ENCODE measurements at places on chromosomes 11 and 22.

- peak; percentile 18 for DNase-seq
These were observed 221.9 kb upstream of the TBCEL start for GRCh38 chr11:120801801-120802689.

- no peak for DNase-seq
These were observed 17.0 kb downstream of the FADS3 start for GRCh38 chr11:61874377-61874809.

DNA sequence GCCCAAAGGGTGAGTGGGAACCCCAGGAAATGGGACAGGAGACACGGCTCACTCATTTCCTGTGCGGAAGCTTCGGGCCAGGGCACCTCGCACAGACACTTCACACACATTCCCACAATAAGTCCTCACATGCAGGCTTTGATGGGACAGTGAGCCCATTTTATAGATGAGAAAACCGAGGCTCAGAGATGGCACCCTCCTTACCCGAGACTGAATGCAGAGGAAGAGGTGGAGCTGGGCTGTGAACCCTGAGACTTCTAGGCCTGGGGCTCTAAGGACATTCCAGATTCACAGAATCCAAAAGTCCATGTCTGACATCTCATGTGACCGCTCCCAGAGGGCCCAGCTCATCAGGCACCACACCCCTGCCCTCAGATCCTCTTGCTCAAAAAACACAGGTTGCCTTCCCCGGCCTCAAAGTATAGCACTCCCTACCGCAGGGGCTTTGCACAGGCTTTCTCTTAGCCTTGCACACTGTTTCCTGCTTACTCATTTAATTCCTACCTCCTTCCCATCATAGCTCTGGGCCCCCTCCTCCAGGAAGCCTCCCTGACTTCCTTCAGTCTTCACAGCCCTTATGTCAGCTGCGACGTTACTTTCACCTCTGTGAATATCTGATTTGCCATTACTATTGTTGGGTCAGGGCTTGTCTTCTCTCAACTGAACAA is 57.1 kb upstream of the TCF20 start:
- DNase-seq = no peak

- DNase-seq = no peak
These were observed 826.1 kb upstream of the CNTN5 start for GRCh38 chr11:98194611-98195010.

- DNase-seq = no peak
These were observed 51.7 kb downstream of the PPP2R1B start for GRCh38 chr11:111714522-111714921.

GRCh38 chr22:20749453-20749852 is 24.5 kb upstream of the SERPIND1 start:
- DNase-seq = no peak

DNA sequence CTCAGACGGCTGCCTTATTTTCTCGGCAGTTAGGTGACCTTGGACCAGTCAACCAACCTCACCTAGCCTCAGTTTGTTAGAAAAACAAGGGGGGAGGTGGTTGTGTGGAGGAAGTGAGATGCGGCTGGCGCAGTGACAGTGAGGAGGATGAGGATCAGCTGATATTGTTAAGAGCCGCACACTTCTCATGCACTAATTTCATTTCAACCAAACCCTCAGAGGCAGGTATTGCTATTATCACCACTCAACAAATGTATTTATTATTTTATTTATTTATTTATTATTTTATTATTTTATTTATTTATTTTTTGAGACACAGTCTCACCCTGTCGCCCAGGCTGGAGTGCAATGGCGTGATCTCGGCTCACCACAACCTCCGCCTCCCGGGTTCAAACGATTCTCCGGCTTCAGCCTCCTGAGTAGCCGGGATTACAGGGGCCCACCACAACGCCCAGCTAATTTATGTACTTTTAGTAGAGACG is 2.1 kb downstream of the LGALS1 start:
- no peak for DNase-seq

- no peak for DNase-seq
These were observed 18.9 kb downstream of the TRIOBP start for GRCh38 chr22:37715760-37716159.

DNA sequence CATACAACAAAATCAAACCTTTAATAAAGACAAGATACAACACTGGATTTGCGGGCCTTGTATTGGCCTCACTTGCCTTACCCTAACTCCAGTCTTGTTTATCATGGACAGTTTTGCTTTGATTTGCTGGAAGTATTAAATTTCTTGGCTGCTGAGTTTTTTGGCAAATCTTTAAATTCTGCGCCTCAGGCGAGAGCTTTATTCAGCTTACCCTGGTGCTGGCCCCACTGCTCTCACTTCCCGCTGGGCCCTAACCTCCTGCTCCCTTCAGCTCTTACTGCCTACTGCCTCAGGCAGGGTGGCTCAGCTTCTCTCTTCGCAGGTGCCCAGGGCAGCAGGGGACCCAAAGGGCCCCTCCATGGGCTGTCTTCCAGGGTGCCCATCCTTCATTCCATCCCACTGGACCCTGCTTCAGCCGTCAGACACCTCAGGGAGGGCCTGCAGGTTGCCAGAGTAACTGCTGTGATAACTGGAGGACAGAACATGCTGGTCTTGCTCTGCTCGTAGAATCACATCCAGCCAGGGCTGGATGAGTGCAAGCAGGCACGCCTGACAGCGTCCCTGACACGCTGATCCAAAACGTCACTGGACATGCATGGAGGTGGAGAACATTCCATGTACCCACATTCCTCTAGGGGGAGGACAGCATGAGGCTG is 45.7 kb upstream of the TUB start:
- DNase-seq = no peak

DNA sequence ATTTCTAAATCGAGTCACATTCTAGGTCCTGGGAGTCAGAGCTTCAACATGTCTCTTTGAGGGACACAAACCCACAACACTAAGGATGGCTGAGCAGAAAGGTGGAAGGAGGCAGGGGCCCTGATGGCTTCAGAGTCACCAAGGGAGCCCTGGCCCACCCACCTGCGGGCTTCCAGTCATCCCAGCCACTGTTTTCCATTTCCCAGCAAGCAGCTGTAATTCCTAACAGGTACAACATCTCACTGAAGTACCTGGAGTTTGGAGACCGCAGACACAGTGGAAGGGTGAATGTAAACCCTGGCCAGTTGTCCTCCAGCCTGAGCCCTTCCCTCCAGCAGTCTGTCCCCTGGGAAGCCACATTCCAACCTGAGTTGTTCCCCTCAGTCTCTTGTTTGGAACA is 562.8 kb downstream of the TBC1D22A start:
- no peak for DNase-seq

- no peak for DNase-seq
These were observed 72.8 kb upstream of the IGLL5 start for GRCh38 chr22:22814666-22815396.

DNA sequence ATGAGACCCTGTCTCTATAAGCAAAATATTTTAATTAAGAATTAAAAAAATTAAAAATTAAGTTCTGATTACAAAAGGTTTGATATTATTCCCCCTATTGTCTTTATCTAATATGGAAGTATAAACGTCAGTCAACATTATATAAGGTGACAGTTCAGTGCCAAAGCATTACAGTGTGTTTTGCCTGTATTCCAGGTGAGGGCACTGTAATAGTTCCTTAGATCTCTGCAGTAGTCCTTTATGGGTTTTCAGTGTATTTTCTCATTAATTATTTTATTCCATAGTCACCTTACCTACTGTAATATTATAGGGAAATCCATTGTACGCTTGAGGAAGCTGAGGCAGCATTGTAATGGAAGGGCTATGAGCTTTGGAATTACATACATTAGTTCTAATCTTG is 33.0 kb downstream of the FAR1 start:
- no peak for DNase-seq

DNA sequence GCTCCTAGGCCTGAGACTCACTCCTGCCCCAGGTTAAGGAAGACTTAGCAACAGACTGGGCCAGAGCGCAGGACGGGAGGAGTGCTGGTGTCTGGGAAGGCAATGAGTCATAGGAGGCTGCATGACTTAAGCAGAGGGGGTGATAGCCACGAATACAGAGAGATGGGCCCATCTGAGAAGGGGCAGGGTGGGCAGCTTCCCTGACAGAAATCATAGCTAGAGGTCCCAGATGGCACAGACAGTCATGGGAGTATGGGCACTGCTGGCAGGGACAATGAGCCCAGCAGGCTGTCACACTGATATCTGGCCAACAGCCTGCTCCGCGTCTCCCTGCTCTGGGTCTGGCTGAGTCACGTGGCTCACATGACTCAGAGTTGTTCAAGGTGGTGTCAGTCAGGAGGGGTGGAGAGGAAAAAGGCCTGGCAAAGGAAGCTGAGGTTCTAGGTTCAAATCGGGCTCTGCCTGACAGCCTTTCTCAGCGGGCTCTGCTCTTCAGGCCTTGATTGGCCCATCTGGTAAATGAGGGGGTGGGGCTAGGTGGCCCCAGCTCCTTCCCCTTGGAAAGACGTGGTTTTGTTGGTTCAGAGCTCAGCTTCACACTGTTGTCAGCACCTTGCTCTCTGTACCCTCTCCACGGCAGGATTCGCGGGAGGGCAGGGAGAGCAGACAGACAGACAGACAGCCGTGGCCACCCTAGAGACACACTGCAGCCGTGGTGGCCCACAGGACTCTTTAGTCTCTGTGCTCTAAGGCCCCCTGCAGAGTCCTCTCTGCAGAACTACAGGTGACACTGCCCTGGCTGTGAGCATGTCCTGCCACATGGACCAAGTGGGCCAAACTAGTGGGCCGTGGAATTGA is 47.8 kb downstream of the DBX1 start:
- DNase-seq = no peak

DNA sequence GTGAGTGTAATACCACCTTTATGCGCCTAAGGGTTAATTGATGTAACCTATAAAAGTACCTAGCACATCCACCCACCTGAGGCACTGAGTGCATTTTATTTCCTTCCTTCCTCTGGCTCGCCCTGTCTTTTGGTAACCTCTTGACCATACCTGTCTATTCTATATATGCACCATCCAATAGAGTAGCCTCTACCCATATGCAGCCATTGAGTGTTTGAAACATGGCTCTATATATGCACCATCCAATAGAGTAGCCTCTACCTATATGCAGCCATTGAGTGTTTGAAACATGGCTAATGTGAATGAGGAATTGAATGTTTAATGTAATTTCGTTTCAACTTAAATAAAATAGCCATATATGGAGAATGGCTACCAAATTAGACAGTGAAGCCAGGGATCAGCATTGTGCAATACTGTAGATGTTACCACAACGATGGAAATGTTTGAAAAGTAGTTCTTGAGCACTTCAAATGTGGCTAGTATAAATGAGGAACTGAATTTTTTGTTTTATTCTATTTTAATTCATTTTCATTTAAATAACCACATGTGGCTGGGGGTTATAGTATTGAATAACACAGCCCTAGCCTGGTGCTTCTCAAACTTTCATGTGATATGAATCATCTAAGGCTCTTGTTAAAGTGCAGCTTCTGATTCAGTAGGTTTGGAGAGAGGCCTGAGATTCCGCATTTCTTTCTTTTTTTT is 33.8 kb downstream of the SLC35F2 start:
- DNase-seq = no peak

DNA sequence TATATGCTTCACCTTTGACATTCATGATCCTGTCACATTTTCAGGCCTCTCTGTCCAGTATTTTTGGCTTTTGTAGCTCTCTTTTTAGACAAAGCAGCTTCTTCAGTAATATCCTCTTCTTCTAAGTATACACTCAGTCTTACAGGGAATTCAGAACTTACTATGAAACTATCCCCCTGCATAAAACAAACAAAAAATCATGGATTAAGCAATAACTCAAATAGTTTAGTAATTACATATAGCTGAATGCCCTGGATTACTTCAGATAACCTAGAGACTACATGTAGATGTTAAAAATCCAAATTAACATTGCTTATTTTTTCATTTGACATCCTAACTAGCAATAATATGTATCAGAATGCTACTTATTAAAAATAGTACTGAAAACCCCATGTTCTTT is 5.2 kb downstream of the TAF1D start:
- no peak for DNase-seq

DNA sequence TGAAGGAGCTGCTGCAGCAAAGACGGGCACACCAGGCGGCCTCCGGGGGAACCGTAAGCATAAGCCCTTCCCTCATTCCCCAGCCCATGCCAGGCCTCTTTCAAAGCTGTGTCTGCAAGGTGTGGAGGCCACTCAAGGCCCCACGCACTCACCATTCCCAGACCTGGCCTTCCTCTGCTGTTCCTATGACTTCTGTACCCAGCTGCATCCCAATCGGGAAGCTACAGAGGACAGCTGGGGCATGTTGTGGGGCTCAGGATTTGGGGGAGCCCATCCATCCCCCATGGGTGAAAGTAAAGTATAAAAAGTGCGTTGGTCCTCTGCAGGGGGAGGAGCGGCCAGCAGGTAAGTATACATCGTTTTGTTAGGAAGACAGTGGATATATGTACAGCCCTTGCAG is 2.2 kb downstream of the POU2AF3 start:
- DNase-seq = no peak

DNA sequence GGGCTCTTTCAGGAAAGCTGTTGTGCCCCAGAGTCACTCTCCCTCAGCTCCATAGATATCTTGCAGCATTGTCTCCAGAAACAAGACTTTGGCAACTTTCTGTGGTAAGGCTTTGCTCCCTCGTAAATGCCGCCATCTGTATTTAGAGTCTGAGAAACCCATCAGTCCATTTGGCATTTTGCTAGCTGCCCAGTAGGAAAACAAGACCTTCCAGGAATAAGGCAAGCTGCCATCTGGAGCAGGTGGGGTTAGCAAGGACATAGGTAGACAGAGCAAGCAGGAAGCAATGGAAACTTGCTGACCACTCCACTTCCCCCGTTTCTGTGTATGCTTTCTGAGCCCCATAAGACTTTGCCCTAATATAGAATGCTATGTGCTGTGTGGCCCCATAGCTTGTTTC is 131.9 kb downstream of the SPATA19 start:
- DNase-seq = no peak
